ENCODE measurements at places on chromosomes 13 and 19.

- DNase-seq: no peak
Observed at GRCh38 chr13:22081430-22081829, 410.6 kb downstream of the FGF9 start.

DNA sequence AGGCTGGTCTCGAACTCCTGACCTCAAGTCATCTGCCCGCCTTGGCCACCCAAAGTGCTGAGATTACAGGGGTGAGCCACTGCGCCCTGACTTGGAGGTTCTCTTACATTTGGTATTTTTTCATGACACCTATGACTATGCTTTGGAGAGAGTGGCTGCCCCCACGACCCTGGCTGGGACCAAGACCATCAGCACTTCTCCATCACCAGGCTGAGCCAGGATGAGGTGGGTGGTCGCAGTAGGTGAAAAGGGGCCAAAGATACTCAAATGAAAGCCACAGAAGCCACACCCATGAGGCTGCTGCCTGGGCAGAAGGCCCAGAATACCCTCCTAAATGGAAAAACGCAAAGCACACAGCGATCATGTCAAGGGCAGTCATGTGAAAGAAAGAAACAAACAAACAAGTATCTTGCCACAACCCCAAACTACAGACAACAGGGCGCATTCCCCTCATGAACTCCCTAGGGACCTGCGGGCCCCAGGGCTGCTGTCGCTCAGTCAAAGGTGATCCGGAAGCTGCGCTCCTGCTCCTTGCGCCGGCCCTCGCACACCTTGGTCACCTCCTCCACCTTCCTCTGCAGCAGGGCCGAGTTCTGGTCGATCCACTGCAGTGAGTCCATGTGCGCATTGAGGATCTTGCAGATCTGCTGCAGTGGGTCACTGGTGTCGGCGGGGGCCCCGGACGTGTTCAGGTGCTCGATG lies 11.2 kb upstream of the IL4I1 start:
- no peak for DNase-seq

DNA sequence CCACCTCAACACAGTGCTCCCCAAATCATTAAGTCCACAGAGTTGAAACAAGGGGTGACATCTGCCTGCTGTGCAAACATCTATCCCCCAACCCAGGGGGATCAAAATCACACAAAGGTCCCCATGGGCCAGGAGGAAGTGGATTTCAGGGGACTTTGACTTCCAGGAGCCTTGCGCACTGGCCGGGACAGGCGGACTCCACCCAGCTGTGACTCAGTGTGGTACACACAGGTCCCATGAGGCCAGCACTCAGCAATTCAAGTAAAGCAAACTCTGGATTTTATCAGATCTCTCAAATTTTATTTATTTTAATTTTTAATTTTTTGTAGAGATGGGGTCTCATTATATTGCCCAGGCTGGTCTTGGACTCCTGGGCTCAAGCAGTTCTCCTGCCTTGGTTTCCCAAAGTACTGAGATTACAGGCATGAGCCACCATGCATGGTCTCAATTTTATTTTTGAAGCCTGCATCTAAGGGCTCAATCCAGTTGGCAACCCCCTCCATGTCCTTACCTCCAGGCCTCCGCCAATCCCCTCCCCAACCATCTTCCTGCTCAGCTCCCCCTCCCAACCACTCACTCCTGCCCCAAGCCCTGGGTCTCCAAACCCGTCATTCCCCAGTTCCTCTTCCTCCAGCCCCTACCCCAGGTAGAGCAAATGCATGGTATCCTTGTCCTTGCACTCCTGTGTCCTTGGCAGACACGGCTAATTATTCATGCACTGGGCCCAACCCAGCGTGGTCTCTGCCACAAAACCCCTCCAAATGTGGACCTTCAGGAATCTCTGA lies 18.2 kb downstream of the ARHGAP33 start:
- no peak for DNase-seq

DNA sequence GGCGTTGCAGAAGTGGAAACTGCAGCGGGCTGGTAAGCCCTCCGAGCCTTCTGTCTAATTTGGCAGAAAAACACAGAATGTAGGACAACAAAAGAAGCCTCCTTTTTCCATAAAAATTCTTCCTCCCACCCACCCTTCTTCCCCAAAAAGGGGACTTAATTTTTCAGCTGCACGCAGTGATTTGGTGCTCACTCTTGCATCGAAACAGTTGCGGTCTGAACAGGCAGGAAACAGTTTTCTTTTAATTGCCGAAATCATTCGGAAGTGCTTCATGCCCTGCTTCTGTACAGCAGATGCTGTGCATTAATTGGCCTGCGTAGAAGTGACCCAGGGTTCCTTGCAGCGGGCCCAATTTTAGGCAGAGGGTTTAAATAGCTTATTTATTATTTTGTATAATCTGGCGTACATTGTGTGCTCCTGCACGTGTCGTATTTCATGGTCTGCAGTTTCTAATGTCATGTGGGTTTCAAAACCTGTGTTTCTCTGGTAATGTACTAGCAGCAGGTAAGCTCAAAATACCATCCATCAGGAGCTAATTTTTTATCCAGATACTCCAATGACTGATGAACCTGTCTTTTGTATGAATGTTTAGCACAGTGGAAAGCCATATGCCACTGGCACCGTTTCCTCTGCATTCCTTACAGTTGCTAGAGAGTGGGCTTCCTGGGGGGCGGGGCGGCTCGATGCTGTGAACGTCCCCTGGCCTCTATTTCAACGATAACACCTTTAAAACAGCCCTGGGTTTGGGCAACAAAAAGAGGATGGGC lies 66.6 kb downstream of the GGACT start:
- DNase-seq: no peak

DNA sequence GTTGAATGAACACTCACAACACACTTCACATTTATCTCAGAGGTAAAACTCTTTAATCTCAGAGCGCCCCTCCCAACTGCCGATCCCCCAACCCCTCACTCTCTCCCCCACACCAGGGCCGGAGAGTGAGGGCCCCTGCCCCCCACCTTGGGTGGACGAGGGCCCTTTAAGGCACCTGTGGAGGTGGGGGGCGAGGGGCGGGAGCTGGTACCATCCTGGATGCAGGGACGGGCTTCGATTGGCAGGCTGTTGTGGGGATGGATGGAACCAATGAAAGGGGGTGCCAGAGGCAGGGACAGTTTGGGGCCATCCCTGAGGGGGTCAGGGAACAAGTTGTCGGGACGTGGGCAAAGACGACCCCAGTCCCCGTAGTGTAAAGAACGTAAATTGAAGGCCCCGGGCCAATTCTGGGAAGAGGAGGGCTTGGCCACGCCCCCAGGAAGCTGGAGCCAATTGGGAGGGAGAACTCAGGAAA lies 1.7 kb upstream of the PNKP start:
- no peak for DNase-seq

DNA sequence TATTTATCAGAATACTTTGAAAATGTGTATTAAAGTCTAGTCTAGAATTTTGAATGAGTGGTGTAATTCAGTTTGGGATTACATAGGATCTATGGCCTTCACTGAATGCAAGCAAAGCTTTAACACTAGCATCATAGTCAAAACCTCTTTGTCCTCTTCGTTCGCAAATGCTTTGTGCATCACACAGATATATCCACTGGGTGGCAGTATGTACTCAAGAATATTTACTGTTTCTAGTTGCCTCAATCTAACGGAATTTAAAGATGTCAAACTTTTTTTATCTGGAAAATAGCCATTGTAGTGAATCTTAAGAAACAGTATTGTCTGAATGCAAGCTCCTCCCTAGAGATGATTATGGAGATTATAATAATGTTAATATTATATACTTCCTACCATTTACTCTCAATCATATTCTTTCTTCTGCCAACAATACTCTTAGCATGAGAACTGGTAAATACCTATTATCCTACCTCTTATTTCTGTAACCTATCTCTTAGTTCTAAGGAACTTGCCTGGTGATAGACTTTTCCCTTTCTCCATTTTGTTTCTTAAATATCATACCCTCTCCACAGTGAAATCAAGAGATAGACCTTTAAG lies 25.8 kb downstream of the LACC1 start:
- DNase-seq: peak; percentile 55

GRCh38 chr13:60969656-60970055 lies 446.0 kb downstream of the PCDH20 start:
- DNase-seq: no peak

All from activated CD4-positive, alpha-beta T cell treated with anti-CD3 and anti-CD28 coated beads, Interleukin-2, amount 10 ng/mL, durations not matched to agents 7 days and 5 days (primary cell).